ENCODE measurements at places on chromosomes 7 and 10. TPM values are rescaled to one million over a fixed set of nuclear protein-coding genes. Genes with fewer than 3 reads are reported as not detected.

Gene SORBS1
- total RNA-seq: 0.72 TPM

Gene GPR26
- not detected for total RNA-seq

Gene LBX1
- not detected for total RNA-seq

Gene EBLN1
- total RNA-seq: not detected

Gene NEUROD6
- not detected for total RNA-seq

Gene TRIM50
- not detected for total RNA-seq

Gene TSPAN33
- 4.0 TPM for total RNA-seq

Gene ACSL5
- under 0.01 TPM for total RNA-seq

Gene GCK
- 0.21 TPM for total RNA-seq

Gene DLG5
- 25.8 TPM for total RNA-seq

Gene ZNF716
- not detected for total RNA-seq

Gene EPHA1
- 52.5 TPM for total RNA-seq

Gene CCDC146
- total RNA-seq: 3.9 TPM

Gene HOXA1
- 0.64 TPM for total RNA-seq

Gene PIP
- total RNA-seq: not detected

Gene NCOA4
- total RNA-seq: 182 TPM

Gene CNPY1
- not detected for total RNA-seq
